ENCODE measurements at places on chromosomes 3 and 15.

DNA sequence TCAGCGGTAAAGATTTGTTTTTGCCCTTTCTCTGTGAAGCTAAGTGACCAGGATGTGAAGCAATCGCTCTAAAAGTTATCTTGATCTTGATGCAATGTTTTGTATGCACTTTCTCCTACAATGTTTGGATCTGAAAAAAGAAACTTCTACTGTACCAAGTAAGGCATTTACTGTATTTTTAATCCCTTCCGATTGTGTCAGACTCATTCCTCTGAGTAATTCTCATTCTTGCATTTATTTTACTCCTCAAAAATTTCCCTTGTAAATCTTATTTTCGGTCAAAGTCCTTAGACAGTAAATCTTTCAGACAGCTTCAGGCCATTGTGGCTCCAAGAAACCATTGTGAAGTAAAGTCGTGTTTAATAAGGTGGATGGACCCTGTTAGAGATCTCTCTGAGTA lies 141.9 kb downstream of the TP63 start:
- no peak for DNase-seq

DNA sequence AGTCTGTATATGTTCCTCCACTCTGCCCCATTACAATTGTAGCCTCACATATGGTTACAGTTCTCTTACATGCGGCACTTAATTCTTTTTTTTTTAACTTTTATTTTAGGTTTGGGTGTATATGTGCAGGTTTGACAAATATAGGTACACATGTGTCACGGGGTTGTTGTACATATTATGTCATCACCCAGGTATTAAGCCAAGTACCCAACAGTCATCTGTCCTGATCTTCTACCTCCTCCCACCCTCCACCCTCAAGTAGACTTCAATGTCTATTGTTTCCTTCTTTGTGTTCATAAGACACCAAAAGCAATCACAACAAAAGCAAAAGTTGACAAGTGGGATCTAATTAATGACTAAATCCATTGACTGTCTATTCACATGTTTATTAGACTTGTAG lies 144.6 kb upstream of the TP63 start:
- no peak for DNase-seq

DNA sequence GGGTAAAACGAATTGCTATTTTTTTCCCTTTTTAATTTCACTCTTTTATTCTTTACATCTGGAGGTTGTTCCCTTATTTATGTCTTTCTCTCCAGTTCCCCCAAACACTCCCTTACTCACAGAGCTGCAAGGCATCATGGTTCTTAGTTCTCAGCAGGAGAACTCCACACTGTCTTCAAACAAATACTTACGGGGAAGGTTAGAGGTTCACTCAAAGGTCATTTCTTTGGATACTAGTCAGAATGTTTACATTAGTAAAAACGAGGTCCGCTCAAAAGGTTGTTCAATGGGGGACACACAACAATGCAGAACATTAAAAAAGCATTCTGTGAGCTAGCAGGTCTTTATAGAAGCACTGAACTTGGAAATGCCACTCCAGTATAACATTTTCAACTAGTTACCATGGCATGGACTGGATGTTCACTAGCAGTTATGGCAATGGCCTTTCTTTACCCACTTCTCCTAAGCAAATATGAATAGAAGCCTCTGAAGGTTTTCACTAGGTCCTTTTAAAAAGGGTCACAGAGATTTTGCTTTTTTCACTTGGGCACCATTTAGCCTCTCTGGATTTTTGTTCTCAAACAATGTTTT lies 201.7 kb downstream of the MEIS2 start:
- DNase-seq: no peak

DNA sequence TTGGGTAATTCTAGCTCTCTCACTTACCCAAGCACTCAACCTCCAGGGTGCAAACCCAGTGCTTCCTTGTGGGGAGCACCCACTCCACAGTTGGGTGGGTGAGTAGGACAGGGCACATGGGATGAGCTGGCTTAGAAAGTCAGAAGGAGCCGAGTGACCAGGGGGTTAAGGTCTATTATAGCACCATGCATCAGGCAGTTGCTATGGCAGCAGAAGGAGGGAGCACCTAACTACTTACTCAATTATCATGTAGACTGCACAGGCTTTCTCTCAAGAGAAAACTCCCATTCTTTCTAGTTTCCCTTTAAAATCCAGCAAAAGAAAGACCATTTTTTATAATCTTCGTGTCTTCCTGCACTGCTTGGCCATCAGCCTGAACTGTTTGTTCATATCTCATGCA lies 163.0 kb downstream of the OCA2 start:
- no peak for DNase-seq

- no peak for DNase-seq
These were observed 57.5 kb upstream of the SIN3A start for GRCh38 chr15:75508840-75509532.

- DNase-seq: no peak
These were observed 36.3 kb upstream of the TSC22D2 start for GRCh38 chr3:150371741-150372254.

- DNase-seq: no peak
These were observed 47.2 kb upstream of the ATP2B2 start for GRCh38 chr3:10552631-10552943.

GRCh38 chr3:59609657-59610348 lies 560.0 kb upstream of the CFAP20DC start:
- DNase-seq: no peak

- no peak for DNase-seq
These were observed 626.2 kb downstream of the IGSF11 start for GRCh38 chr3:118408431-118408830.

DNA sequence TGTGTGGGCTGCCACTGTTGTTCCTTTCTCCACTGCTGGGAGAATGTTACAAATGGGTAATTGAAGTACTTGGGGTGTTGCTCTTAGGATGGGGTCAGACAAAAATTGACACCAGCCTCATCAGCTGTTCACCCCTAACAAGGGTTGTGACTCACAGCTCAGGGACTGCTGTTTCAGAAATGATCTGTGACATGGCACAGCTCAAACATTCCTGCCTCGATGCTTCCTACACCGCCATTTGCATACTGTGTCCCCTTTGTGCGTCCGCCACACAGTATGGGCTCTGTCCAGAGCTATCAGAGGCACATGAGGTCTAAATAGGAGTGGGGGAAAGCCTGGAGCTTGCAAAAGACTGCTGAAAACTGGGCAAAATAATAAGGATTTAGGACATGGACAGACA lies 43.9 kb downstream of the CCNL1 start:
- no peak for DNase-seq

DNA sequence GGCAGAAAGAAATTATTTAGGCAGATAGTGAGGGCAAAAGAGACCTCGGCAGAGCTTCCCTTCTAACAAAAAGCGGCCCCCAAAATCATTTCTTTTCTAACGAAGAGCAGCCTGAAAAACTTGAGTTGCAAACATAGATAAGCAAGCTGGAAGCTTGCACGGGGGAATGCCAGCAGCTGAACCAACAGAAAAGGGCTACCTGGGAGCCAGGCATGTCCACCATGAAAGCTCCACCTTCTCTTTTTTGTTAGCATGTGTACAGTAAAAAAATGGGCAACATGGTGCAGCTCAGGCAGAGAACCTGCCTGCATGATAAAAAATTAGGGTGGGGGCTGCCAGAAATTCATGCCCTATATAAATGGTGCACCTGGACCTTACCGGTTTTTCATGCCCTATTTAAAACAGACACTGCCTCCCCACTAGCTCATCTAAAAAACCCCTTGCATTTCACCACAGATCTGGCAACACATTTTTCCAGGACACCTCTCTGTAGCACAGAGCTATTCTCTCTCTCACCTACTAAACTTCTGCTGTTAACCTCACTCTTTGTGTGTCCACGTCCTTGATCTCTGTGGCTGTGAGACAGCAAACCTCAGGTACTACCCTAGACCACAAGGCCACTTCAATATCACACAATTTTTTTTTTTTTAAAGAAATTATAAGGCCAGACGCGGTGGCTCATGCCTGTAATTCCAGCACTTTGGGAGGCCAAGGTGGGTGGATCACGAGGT lies 18.7 kb downstream of the SLC33A1 start:
- no peak for DNase-seq

GRCh38 chr15:60614862-60615771 lies 136.2 kb upstream of the ICE2 start:
- no peak for DNase-seq

DNA sequence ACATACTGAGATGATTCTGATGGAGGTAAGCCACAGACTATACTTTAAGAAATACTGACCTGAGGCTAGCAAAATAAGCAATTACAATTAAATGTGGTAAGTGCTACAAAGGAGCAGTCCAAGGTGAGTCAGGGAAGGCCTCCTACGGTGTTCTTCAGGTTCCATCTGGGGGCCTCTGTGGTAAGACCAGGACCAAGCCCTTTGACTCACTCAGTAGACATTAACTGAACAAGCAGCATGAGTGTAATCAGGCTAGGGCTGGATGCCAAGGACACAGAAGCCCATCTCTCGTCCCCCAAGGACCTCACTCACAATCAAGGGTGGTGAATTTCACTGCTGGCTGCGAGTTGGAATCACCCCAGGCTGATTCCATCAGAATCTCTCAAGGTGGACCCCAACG lies 37.3 kb downstream of the DZIP1L start:
- no peak for DNase-seq

GRCh38 chr15:52080706-52081392 lies 31.7 kb downstream of the BCL2L10 start:
- DNase-seq: no peak

GRCh38 chr3:11588755-11589154 lies 55.0 kb downstream of the VGLL4 start:
- DNase-seq: no peak

GRCh38 chr15:86624261-86625036 lies 544.8 kb downstream of the AGBL1 start:
- DNase-seq: no peak

GRCh38 chr3:58021072-58021959 lies 13.1 kb downstream of the FLNB start:
- DNase-seq: no peak

DNA sequence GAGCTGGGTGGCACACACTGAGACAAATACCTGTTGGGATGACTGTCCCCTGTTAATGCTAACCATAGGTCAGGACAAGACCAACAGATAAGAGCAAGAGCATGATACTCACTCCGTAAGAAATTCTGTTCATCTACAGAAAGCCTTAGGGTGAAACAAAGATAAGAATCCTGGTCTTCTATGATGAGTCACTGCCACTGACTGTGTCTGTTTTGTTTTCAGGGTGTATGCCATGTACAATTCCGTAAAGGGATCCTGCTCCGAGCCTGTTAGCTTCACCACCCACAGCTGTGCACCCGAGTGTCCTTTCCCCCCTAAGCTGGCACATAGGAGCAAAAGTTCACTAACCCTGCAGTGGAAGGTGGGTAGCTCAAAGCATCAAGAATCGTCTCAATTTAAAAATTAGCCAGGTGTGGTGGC lies 141.1 kb downstream of the GHSR start:
- DNase-seq: no peak

DNA sequence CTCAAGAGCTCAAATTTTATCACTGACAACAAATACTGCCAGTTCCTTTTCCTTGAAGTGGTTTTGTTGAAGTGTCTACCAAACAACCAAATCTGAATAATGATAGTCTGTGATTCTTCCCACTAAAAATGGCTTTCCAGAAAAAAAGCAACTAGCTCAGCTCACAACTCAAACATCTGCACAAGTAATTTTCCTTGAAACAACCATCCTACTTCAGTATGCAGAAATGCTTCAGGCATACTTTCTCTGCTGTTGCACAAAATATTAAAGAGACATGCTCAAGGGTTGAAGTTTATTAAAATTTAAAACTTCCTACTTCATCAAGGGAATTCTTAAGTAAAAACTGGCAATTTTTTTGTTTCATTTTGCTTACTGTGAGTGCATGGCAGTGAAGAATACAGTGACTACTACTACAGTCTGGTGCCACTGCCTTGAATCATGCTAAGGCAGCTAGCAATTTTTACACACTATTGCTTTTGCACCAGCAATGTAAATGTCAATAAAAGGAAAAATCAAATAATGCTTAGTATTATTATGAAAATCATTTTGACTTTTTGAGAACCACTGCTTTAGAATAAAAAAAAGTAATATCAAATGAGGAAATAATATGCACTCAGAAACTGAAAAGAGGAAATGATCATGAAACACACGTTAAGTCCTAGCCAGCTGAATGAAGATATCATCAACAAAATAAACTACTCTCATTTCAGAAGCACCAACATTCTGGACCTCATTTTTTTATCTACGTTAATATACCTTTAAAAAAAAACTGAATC lies 33.6 kb downstream of the VPS13C start:
- no peak for DNase-seq

- peak; percentile 82 for DNase-seq
These were observed 1.2 kb upstream of the LRRC34 start for GRCh38 chr3:169813757-169814517.
